ENCODE measurements at places on chromosomes 5 and 9.

DNA sequence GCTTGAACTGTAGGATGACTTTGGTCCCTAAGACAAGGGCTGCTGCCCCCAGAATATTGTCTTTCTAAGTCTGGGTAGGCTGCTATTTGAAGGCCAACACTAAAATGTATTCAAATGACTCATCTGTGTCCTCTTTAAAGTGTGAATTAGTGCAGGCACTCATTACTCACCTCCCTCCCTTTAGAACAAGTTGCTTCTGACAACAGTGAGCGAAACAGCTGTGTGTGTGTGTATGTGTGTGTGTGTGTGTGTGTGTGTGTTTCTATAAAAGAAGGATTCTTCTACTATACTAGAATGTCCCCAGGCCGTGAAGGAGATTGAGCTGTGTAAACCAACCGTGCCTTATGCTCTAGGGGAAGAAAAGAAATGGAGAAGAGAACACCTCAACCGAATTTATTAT is 1337.2 kb downstream of the PTPRD start:
- DNase-seq = no peak

- no peak for DNase-seq
Observed at GRCh38 chr5:126192226-126192625, 231.0 kb upstream of the GRAMD2B start.

- DNase-seq = no peak
Observed at GRCh38 chr5:131436081-131436480, 172.2 kb downstream of the CDC42SE2 start.

DNA sequence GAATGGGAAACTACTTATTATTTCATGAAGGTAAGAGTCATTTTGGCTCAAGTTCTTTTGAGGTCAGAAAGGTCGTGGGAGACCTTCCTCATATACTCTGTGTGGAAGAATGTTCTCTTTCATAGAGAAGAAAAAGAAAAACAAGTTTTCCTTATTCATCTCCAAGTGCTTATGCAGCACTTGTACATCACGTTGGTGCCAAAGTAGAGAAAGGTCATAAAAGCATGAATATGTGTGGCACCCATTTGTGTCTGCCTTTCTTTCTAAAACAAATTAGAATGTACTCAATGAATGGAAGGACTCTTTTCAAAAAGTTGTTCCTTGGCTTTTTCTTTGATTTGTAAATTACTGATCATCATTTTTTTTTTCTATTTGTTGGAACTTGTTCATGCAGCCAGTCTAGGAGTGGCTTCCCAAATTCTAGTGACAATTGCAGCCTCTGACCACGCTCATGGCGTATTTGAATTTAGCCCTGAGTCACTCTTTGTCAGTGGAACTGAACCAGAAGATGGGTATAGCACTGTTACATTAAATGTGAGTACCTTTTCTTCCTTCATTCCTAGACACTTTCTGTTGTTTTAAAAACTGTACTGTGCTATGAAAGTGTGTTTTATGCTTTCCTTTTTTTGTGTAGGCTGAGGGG is 122.4 kb downstream of the ADGRV1 start:
- DNase-seq = no peak

- DNase-seq = no peak
Observed at GRCh38 chr9:133661846-133662540, 25.8 kb downstream of the DBH start.

GRCh38 chr5:142837081-142837725 is 67.0 kb downstream of the ARHGAP26 start:
- no peak for DNase-seq

GRCh38 chr5:145936401-145937131 is at the start of gene SH3RF2:
TSS of gene SH3RF2 (plus strand) at chr5:145936578. CDS start at chr5:145937929, 1,351 bp downstream.
- DNase-seq = peak; percentile 59

All from cardiac fibroblast (primary cell).